Stimulated activated CD4-positive, alpha-beta T cell treated with anti-CD3 and anti-CD28 coated beads, TNF-alpha, amount 100 ng/mL, for 1 hour (primary cell): ENCODE measurements at places on chromosomes 3 and 15.

- no peak for DNase-seq
Observed at GRCh38 chr3:186444288-186444687, 82.3 kb upstream of the DGKG start.

DNA sequence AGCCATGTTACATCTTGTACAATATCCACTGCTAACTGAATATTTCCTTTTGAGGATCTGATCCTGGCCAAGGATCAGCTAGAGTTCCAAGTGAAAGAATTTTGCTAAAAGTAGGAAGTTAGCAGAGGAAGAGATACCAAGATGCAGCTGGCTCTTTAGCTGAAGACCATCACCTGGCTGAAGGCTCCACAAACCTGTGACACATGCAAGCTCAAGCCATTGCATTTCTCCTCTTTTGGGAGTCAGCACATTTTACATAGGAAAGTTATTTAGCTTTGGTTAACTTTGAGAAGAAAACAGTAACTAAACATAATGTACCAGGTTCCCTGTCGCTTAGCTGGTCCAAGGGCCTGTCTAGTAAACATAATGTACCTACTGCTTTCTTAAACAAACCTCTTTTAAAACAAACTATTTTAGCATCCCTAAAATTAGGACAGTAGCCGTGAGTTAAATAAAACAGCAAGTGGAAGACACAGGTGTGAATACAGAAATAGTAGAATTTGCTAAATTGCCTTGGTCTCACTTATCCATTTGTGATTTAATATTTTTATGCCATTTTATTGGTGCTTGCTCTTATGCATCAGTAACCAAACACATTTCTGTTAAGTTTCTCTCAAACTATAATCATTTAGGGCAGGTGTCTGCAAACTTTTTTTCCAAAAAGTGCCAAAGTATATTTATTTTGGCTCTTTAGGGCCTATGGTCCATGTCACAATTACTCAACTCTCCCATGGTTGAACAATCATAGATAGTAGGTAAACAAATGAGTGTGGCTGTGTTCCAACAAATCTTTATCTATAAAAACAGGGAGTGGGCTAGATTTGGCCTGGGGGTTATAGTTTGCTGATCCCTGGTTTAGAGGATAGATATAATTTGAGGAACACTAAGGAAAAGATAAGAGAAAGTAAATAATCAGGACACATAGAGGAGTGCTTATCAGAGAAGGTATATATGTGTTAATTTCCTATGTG, 11.2 kb downstream of the GCSAM start:
- DNase-seq: no peak

DNA sequence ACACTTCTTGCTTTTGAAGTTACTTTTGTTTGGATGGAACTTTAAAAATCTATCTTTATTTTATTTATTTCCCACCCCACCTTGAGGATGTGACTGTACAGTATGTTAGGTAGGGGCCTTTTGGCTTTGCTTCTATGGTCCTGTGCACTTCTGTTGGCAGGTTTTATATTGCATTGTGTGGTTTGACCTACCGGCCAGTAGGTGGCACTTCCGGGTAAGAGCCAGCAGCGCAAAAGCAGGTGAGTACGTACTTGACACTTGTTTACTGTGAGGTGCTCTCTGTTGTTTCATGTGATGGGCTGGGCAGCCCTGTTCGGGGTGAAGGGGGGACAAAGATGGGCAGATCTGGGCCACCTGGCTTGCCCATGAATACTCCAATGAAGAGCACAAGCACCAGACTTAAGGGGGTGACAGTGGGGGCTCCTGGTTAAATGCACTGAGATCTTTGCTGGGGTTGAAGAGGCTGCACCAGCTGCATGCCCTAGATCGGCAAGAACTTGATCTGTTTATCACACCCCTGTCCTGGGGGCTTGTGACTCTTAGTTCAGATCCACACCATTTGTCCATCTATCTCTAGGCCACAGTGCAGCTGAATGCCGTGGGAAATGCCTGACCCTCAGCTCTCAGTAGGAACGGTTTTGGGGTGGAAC, 131.6 kb downstream of the NLGN1 start:
- no peak for DNase-seq

GRCh38 chr15:56028430-56028829, 35.0 kb upstream of the NEDD4 start:
- DNase-seq: no peak

- DNase-seq: no peak
Observed at GRCh38 chr3:48593337-48593736, 1.8 kb downstream of the COL7A1 start.

DNA sequence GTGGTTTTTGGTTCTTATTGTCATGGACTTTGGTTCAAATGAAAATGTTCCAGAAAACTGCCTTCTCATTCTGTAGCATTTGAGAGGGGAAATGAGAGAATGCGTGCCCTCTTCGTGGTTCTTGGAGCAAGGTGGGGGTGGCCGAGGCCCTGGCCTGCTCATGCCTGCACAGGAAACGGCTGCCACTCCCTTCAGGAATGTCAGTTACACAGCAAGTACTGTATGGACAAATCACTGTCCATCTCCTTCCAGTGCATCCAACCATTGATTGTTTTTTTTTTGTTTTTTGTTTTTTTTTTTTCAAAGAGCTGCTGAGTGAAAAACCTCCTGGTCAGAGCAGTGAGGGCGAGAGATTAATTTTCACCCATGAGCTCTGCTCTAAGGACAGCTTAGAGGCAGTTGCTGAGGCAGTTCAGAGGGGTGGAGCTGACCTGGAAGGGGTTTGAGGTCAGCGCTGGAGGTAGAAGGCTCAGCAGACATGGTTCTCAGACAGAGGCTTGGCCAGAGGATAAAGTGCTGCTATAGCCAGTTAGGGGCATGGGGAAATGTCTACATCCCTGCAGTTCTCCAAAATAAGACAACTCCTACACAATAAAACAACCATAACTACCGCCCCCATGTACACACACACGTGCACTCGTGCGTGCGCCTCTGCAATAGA, 20.2 kb upstream of the KIF23 start:
- DNase-seq: no peak

DNA sequence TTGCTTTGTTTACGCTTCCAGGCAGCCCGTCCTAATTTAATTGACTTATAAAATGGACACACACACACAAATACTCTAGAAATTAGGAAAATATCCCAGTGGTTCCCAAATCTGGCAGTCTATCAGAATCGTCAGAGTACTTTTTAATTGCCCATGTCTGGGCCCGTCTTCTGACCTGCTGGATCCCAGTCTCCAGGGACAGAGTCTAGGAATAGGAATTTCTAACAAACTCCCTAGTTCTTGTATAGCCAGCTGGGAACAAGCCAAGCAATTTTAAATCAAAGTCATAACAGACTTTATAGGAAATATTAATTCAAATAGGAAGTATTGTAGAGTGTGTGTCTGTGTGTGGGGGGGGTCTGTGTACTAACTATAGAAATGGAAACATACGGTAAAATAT, 33.4 kb downstream of the LDHAL6B start:
- DNase-seq: no peak

- no peak for DNase-seq
Observed at GRCh38 chr3:180409170-180409569, 192.8 kb upstream of the TTC14 start.
